ENCODE measurements at places on chromosomes 7 and 10.

DNA sequence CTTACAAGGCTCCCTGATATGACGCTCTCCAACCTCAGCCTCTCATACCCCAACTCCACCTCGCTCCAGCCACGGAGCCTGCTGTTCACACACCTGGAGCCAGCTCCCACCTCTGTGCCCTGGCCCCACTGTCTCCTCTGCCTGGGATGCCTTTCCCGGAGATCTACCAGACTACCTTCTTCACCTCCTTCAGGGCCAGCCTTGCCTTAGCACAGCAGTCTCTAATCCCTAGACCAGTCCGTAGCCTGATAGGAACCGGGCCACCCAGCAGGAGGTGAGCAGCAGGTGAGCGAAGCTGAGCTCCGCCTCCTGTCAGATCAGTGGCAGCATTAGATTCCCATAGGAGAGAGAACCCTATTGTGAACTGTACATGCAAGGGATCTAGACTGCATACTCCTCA is 23.2 kb upstream of the SMURF1 start:
- DNase-seq, result no peak

- no peak for DNase-seq
Observed at GRCh38 chr10:111593578-111593977, 516.7 kb downstream of the ADRA2A start.

DNA sequence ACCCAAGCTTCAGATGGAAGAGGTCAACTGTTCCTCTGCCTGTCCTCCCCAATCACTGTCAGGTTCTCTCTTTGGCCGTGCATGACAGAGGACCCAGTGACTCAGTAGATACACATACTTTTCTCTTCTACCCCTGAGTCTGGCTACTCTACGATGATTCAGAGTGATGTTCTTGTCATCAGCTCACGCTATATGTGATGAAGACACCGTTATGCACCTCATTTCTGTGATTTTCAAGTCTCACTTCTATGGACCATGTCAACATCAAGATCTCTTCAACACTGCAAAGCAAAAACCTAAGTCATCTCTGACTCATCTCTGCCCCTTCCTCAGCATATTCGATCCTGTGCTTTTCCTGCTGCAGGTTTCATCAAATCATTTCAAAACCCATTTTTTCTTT is 76.6 kb upstream of the DGKI start:
- no peak for DNase-seq

- no peak for DNase-seq
Observed at GRCh38 chr10:106775127-106775526, 389.4 kb downstream of the SORCS1 start.

GRCh38 chr10:9051328-9051974 is 997.0 kb downstream of the GATA3 start:
- no peak for DNase-seq

Data from GM06990 (cell line).